ENCODE measurements at places on chromosomes 1 and 21.

DNA sequence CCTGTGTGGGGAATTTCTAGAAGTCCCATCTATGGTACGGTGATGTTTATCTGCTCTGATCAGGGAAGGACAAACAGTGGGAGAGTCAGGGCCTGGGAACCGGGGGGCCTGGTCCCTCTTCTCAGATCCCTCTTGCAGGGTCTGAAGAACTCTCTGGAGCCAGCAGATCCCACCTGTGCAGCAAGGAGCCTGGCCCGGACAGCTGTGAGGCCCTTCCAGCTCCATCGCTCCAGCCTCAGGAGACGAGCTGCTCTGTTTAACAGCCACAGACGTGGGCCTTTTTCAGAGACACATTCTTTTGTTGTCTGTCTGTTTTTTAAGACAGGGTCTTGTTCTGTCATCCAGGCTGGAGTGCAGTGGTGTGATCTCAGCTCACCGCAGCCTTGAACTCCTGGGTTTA is 14.5 kb downstream of the C1orf174 start:
- no peak for DNase-seq

DNA sequence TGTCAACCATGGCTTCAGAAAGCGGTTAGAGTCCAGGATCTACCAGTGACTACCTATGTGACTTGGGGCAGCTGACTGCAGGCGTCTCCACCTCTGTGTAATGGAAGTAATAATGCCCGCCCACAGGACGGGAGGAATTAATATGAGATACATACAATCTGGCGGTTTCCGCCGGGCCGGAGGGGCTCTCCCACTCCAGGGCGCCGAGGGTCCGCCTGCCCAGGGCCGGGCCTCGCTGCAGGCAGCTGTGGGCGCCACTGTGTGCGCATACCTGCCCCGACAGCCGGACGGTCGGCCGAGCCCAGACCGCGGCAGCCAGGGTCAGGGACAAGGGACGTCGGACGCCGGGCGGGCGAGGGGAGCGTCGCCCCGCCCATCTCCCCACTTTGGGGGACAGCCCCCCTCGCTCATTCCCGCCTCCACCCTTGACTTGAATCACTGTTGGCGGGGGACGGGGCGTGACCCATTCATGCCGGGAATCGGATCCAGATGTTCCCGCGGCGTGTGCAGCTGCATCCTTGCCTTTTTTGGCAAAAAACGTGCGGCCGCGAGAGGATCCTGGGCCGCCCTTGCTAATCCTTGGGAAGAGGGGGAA is 6.0 kb upstream of the SF3A3 start:
- no peak for DNase-seq

DNA sequence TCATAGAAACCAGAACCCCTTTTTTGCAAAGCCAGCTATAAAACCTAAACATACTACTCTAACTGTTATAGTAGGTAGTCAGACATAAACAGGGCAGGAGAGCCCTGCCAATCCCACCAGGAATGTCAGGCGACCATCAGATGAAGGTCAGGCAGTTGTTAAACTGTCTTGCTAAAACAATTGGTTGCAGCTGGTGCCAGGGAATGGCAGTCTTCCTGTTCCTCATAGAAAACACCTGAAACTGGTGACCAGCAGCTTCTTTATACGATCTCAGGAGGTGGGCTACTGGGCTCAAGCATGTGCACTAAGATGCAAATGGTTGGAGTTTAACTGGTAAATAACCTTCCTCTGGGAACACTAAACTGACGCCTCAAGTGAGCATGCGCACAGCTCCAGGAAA is 224.1 kb downstream of the COL11A1 start:
- no peak for DNase-seq

DNA sequence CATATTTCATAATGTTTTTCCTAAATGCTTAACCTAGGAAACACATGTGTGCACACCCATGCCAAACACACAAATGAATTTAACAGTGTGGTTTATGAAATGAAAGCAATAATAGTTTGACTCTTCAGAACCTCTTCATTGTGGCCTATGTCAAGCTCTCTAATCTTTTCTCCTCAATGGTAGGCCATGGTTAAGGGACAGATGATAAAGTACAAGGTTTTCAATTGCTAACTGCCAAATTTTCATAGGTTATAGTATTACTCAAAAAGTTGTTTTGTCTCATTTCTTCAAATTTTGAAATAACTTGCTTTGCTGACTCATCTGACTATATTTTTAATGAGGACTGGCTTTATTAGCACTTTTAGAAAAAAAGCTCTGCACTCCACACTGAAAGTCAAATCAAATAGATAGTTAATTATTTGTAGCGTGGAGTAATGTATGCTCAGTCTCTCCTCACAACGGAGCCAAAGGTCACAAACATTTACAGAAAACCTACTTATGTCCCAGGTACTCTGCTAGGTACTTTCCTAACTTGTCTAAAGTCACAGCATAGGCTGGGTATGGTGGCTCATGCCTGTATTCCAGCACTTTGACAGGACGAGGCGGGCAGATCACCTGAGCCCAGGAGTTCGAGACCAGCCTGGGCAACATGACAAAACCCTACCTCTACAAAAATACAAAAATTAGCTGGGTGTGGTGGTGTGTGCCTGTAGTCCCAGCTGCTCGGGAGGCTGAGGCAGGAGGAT is 3.0 kb upstream of the ADCY10 start:
- DNase-seq: no peak

GRCh38 chr1:3352299-3352951 is 102.0 kb upstream of the ARHGEF16 start:
- DNase-seq: no peak

DNA sequence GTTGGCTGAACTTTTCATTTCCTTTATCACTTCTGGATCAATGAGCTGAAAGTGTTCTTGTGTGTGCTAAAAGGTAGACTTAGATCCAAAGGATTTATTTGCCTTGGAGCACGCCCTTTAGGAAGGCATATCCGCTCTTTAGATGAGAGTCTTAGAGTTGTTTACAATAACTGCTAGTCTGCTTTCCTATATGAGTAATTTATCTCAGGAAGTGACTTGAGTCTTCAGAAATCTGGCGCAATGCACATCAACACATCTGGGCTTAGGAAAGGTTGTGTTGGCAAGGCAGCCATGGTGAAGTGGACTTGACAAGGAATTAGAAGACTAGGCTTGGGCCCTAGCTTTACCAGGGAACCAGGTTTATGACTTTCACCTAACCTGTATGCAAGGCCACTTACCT is 204.1 kb upstream of the PTGFR start:
- DNase-seq: no peak

GRCh38 chr1:193706766-193707165 is 520.4 kb upstream of the B3GALT2 start:
- no peak for DNase-seq

DNA sequence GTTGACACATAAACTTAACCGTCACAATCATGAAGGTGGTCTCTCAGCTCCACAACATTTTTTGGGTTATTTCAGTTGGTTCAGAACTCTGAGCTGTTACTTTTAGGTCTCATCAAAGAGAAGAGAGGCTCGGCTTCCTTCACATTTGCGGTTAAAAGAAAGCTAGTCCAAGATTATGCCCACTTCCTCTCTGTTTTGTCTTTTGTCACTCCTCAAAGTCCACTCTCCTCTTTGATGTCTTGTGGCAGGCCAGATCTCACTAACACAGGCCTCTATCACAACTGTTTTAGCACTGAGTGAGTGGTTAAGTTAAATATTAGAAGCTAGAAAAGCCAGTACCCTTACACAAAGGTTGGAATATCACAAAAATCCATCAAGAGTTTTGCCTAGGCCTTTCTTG is 195.7 kb downstream of the FCRL5 start:
- DNase-seq: no peak

DNA sequence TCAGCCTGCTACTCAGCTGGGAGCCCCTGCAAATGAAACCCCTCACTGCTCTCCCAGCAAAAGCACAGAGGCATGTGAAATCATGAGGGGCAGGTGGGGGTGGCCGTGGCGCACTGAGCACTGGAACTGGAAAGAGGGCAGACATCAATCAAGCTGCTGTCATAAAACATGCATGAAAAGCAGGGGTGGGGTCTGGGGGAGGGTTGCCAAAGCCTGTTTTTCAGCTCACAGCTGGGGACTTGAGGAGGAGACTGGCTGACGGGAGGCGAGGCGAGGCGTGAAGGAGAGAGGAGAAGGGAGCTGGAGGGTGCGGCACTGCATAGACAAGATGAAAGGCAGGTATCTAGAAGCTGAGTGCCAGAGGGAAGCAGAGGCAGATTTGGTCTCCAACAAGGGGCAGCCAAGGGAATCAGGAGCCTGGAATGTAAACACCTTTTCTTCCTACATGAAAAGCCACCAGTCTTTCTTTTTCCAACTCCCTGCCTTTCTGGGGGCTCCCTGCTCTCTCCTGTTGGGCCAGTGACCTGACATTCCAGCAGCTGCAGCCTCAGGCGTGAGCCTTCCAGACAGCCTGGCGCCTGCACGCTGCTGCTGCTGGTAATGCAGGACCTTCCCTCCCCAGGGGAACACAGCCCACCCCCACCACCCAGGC is 87.0 kb downstream of the NMNAT2 start:
- no peak for DNase-seq

GRCh38 chr1:87926131-87926830 is 597.6 kb downstream of the LMO4 start:
- DNase-seq: no peak

GRCh38 chr1:199721001-199721400 is 306.5 kb upstream of the NR5A2 start:
- DNase-seq: no peak

Measured in anterior cingulate cortex (tissue), 58 donors.